ENCODE measurements at places on chromosomes 7 and 10.

- no peak for DNase-seq
These were observed 35.5 kb upstream of the TBX20 start for GRCh38 chr7:35289376-35289775.

- no peak for DNase-seq
These were observed 482.3 kb downstream of the SORCS1 start for GRCh38 chr10:106682175-106682574.

DNA sequence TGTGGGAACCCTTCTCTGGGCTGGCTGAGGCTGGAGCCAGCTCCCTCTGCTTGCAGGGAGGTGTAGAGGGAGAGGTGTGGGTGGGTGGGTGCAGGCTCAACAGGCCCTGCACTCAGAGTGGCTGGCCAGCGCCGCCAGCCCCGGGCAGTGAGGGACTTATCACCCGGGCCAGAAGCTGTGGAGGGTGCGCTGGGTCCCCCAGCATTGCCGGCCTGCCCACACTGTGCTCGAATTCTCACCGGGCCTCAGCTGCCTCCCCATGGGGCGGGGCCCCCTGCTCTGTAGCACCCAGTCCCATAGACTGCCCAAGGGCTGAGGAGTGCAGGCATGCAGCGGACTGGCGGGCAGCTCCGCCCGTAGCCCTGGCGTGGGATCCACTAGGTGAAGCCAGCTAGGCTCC lies 190.7 kb upstream of the TAC1 start:
- no peak for DNase-seq

GRCh38 chr10:13859979-13860654 lies 273.4 kb downstream of the PRPF18 start:
- DNase-seq = no peak

GRCh38 chr7:50828801-50829200 lies 46.1 kb upstream of the GRB10 start:
- no peak for DNase-seq

DNA sequence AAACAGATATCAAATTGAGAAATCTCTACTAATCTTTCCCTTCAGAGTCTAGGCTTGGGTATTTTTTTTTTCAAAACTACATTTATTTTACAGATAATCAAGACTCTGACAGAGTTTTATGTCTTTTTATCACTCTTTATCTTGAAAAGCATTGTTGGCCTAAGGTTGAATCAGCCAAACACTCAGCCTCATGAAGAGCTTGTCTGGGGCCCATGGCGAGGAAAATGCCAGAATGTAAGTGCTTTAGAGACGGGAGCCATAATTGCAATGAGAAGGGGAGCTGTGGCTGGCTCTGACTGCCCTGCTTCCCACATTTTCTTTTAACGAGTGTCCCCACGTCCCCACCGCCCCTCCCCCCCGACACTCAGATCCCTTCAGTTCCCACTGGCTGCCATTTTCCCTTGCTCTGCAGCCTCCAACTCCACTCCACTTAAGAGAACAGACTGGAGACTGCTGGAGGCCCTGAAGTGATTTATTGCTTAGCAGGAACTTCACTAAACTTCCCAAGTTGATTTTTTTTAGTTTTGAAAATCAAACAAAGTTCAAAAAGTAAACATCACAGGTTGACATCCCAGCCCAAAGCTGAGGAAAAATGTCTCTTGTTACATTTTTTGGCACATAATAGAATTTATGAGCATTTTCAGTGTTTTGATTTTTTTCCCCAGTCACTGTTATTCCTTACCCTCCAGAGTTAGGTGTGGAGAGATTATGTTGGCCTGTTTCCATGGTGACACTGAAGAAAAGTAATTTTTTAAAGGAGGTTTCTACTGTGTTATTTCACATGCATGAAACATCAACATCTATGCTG lies 637.5 kb upstream of the GALNT17 start:
- DNase-seq = no peak

- no peak for DNase-seq
These were observed 226.2 kb upstream of the IMMP2L start for GRCh38 chr7:111788286-111789047.

GRCh38 chr10:102752266-102752930 lies 8.7 kb downstream of the WBP1L start:
- DNase-seq = no peak

DNA sequence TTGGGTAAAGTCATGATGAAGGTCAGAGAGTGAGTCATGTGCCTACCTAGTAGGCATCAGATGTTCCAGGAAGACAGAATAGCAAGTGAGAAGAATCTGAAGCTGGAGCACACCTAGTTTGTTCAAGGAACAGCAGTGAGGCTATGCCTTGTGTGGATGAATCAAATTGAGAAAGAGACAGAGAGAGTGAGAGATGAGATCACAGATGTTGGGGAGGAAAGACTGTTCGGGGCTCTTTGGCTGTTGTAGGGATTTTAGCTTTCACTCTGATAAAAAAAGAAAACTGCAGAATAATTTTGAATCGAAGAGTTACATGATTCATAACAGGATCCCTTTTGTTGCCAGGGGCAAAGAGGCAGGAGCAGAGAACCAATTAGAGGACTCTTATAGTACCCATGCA lies 6.3 kb downstream of the LIPF start:
- no peak for DNase-seq

DNA sequence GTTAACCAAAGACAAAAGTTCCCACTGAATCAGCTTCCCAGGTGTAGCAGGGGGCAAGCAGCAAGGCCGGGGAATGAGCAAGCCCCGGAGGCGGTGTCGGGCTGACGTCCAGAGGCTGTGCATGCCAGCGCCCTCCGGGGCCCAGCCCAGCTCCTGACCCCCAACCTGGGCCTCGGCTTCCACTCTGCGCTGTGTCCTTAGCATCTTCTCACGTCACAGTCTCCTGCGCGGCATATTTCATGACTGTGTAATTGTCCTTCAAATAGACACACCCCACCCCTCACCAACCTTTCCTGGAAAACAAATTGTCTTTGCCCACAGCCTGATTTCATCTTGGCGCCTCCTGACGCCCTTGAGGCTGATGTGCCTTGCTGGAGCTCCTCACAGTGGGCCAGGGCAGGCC lies 133.5 kb downstream of the RGS10 start:
- no peak for DNase-seq

GRCh38 chr7:33964417-33965182 lies 59.3 kb downstream of the BMPER start:
- DNase-seq = no peak

DNA sequence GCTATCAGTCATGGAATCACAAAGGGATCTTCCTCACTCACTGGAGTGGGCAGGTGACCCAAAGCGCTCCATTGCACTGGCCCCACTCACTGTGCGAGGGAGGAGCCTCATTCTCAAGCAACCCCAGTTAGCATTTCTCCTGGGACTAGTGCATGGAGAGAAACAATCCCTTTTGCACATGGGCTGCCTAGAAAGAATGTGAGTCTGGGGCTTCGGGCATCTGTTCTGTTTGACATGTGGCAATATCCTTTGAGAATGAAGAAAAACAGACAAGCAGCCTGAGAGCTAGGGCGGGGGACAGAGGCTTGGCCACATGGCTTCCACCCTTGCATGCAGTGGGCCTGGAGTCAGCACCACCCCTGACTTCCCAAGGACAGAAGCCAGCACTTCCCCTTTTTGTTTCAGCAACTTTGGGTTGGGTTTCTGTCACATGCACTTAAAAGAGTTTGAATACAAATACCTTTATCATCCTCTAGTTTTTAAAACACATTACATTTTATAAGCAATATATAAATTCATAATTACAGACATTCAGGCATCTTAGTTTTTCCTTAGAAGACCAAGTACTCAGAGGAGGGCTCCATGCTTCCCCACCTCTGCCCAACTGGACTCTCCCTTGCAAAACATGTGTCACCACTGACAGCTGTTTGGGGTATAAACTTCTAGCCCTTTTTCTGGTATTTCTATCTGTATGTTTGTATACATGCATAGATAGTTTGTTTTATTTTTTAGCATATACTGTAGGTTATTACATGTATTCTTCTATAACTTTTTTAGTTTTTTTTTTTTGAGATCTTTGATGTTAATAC lies 73.8 kb downstream of the RBM20 start:
- DNase-seq = no peak

- no peak for DNase-seq
These were observed 83.5 kb downstream of the ADK start for GRCh38 chr10:74234569-74234968.

DNA sequence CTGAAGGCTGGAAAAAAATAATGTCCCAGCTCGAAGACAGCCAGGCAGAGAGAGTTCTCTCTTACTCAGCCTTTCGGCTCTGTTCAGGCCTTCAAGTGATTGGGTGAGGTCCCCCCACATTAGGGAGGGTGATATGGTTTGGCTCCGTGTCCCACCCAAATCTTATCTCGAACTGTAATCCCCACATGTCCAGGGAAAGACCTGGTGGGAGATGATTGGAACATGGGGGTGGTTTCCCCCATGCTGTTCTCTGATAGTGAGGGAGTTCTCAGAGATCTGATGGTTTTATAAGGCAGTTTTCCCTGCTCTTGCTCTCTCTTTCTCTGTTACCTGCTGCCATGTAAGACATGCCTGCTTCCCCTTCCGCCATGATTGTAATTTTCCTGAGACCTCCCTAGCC lies 36.6 kb upstream of the LEP start:
- DNase-seq = no peak

GRCh38 chr10:6382081-6382480 lies 179.3 kb downstream of the PFKFB3 start:
- no peak for DNase-seq

DNA sequence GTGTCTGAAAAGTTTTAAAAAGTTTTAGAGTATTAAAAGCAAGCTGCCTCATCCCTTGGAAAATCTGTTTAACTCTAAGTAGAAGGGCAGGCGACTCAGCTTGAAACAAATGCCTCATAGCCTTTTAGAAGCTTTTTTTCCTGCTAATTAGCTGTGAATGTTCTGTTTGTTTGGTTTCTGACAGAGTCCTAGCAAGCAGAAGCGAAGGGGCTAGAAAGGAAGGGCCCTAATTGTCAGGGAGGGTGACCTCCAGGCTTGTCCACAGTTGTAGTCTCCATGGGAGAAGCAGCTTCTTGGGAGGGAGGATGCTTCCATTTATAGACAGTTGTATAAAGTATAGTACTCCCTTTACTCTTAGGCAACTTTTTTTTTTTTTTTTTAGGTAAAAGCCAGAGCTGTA lies 90.9 kb downstream of the DNAJC1 start:
- no peak for DNase-seq

DNA sequence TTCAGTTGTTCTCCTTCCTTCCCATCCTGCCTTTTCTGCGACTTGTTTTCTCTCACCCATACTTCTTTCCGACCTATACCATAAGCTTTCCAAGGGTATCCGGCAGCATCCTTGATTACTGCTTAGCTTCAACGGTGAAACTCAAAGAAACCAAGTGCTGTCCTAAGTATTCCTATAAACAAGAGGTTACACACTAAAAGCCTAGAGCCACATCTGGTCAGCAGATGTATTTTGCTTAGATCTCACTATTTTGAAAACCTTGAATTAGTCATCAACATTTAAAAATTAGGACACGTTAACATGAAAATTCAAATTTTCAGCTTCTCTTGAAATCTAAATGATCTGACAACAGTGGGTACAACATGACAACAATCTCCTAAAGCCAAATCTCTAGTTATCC lies 20.0 kb downstream of the ARHGAP21 start:
- no peak for DNase-seq

- no peak for DNase-seq
These were observed 113.2 kb upstream of the IFRD1 start for GRCh38 chr7:112336936-112337576.

GRCh38 chr10:133132473-133133291 lies 27.3 kb upstream of the KNDC1 start:
- no peak for DNase-seq

GRCh38 chr7:7972922-7973594 lies 4.5 kb downstream of the GLCCI1 start:
- no peak for DNase-seq

DNA sequence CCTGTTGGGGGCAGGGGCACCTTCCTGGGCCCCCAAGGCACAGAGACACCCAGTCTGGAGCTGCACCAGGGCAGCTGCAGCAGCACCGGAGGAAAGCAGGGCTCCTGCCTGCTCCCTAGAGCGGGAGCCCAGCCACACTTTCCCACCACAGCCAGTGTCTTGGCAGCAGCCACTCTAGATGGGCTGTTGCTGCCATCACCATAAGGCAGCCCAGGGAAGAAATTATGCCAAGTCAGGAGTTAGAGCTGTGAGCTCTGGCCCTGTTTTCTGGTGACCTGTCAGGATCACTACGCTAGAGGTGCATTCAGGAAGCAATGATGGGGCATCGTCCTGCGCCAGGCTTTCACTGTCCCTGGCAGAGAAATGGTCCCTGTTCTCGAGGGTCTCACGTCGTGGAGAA lies 38.0 kb upstream of the ZNRF2 start:
- DNase-seq = no peak

GRCh38 chr10:79159141-79159651 lies 90.4 kb downstream of the ZMIZ1 start:
- DNase-seq = no peak

- DNase-seq = no peak
These were observed 73.8 kb downstream of the DIP2C start for GRCh38 chr10:615583-616152.

DNA sequence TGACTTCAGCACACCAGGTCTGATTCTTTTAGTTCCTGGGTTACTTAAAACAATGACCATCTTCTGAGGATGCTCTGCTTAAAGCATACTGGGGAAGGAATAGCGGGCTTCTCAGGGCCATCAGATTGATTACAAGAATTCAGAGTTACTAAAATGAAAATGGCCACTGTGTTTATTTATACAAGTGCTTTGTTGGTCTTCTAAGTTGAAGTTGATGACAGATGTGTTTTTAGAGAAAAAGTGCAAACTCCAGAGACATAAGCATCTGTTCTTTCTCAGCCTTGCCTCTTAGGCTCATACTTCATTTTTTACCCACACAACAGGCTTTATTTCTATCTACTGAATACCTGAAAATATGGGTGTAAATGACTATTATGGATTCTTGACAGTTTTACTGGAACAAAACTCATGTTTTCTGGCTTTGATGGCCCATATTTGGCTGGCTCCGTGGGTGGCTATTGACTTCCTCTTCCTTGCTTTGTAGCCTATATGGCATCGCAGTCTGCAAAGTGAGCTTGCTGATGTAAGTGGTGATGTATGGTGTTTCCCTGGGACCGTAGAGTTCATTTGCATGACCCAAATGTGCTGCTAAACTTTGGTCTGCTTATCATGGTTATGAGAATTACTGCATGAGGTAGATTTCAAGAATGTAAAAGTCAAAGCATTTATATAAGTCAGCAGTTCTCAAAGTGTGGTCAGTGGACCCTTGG lies 121.3 kb downstream of the BMPER start:
- no peak for DNase-seq

GRCh38 chr10:124292911-124293615 lies 125.7 kb downstream of the OAT start:
- no peak for DNase-seq

DNA sequence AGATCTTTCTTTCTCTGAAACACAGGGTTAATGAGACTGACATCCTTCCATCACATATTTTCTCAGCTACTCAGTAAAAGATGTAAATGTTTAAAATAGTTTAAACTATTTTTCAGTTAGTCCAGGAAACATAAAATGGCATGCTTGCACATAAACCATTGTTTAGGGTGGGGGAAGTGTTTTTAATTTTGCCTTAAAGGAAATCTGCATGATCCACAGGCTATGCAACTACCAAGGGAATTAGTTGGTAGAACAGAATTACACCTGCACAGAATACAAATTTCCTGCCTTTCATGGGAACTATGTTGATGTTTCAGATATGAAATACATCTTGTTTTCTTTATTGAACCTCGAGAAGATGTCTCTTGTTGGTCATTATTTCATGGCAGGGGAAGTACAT lies 10.6 kb downstream of the CAV1 start:
- no peak for DNase-seq

All from stimulated activated CD8-positive, alpha-beta memory T cell treated with anti-CD3 and anti-CD28 coated beads, Interleukin-7, amount 100 ng/mL, for 48 hours (primary cell).